ENCODE measurements at places on chromosomes 3 and 15.

GRCh38 chr3:64332459-64333350, 107.4 kb upstream of the PRICKLE2 start:
- DNase-seq, result no peak

DNA sequence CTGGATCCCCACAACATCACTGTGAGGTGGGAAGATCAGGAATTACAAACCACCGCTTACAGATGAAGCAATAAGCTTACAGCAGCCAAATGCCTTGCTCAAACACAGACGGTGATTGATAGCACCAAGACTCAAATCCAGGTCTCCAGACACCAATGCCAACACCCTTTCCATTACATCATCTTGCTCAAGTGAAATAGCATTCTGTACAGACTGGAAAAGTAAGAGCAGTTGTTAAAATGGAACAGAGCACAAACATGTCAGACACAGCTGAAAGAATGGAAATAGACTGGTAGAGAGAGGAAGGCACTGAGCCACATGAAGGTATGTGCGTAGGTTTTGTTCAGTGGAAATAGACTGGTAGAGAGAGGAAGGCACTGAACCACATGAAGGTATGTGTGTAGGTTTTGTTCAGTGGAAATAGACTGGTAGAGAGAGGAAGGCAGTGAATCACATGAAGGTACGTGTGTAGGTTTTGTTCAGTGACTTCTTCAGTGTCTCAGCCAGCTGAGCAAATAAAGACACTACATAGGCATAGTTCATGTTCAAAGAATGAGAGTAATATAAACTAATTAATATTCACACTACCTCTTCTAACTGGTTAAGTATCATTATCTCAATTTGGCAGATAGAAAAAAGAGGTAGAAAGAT, 15.6 kb downstream of the CLDN1 start:
- DNase-seq, result peak; percentile 0

DNA sequence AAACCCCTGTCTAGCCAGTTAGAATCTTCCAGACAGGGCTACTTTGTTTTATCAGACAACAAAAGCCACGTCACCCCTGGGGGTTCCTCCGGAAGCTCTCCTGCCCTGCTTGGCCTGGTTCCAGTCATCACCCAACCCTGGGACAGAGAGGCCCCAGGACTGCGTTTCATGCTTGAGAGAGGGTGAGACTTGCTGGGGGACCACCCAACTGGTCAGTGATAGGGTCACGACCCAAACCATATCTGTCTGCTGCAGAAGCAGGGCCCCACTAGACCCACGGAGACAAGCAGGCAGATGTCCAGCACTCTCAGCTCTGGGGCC, 1.2 kb downstream of the NT5DC2 start:
- DNase-seq, result no peak

- no peak for DNase-seq
Measured at GRCh38 chr3:14620512-14620911, 31.1 kb upstream of the CCDC174 start.

DNA sequence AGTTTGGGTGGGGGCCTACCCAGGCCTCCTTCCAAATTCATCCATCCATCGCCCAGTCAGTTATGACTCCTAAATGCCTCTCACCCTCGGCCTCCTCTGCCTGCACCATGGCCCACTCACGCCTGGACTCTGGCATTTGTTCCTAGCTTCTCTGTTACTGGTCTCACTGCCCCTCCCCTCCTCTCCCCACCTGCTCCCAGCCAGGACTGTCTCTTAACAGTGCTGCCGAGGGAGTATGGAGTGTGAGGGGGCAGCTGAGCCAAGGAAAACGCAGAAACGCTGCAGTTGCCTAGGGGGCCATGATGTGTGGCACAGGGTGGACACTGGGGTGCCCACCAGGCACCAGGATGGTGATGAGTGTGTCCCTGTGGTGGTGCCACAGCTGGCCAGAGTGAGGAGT, 3.1 kb downstream of the RCCD1 start:
- no peak for DNase-seq

DNA sequence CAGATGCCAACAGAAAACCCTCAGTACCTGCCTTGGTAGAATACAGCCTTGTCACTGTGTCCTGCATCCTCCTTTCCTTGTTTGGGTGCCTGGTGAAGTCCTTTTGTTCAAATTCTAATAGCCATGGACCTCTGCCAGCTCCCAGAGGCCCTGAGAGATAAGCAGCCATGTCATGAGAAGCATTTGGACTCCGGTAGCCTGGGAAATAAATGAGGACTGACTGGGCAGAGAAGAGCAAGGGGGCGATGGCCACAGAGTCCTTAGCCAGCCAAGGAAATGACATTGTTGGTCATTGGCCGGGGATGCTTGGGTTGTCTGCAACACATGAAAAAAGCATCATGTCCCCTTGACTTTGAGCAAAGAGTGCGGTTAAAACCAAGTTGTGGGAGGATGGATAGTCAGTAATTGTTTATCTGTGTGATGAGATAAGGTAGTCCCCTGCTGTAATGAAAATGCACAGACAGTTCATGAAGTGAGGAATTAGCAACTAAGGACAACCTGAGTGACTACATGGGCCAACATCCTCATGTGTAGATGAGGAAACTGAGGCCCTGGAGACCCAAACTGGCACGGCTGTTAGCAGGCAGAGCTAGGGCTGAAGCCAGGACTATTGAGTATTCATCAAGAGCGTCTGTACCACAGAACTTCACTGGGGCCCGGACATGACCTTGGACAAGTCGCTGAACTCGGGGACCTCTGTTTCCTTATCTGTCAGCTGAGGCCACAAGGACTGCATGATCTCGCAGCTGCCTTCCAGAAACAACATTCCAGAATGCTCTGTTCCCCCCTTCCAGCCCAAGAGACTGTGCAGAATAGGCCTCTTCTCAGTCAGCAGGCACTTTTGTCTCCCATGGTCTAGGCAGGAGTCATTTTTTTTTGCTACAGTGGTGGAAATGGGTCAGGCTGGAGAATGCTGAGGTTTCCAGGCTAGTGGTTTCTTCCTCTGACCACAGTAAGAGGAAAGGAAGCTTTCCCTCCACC, 90.5 kb upstream of the CTDSPL start:
- DNase-seq, result no peak

DNA sequence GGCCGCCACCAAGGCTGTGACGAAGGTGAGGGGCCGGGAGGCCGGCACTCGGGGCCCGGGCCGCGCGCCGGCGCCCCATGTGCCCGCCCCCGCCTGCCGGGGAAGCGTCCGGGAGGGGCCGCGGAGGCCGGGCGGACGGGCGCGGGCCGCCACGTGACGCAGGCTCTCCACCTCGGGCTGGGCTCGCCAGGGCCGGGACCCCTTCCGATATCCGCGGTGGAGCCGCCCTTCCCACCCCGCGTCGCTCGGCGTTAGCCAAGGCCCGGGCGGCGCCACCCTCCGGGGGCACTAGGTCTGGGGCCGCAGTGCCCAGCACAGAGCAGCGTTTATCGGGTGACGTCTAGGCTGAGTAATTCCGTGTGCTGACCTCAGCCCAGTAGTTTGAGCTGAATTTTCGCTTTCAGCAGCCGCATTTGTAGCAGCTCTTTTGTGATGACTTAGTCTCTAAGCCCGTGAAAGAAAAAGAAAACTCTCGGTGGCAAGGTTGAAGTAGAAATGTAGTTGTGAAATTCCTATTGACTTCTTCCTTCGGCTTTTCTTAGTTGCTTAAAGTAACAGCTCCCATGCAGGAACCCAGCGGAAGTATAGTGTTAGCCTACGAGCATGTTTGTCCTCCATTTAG, 885 bp downstream of the CDV3 start:
- no peak for DNase-seq

DNA sequence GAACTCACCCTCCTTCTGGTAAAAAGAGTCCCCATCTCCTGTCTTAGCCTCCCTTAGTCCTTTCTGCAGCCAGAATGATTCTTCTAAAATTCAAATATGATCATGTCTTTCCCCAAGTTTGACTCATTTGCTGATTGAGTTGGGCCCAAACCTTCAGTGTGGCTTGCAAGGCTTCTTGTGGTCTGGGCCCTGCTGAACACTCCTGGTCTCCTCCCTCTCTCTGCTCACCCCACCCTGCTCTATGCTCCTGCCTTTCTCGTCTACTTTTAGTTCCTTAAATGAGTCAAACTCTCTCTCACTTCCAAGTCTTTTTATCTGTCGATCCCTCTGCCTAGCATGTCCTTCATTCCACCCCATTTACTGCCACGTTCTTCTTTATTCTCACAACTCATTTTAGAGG, 72.6 kb downstream of the CCR1 start:
- DNase-seq, result no peak

DNA sequence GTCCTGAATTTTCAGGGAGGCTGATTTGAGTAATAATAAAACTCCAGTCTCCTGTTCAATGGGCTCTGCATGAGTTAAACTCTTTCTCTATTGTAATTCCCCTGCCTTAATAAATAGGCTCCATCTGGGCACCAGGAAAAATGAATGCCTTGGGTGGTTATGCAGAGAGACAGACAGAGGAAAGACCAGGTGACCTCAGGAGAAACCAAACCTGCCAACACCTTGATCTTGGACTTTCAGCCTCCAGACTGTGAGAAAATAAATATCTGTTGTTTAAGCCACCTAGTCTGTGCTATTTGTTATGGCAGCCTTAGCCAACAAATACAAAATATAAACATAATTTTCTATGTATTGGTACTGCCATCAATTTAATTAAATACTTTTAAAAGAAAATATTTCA, 64.8 kb upstream of the RAP2B start:
- no peak for DNase-seq

GRCh38 chr3:160376681-160377080, 22.3 kb downstream of the IFT80 start:
- DNase-seq, result no peak

GRCh38 chr15:76983590-76984375, 11.1 kb upstream of the PSTPIP1 start:
- DNase-seq, result no peak

DNA sequence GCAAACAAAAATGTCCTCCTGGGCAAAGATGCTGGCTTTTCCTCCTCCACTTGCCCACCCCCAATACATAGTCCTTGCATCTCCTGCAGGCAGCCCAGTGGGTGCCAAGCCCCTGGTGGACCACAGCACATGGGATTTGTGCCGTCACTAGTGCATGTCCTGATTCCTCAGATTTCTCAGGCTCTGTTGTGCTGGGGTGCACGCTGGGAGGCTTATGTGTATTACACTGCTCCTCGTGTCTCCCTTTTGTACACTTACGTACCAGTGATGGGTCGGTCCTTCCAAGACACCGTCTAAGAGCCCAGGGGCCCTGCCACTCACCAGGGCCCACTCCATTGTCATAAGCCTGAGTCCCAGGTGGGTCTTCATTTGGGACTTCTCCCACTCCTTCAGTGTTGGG, 70.1 kb downstream of the PLXNA1 start:
- DNase-seq, result no peak

GRCh38 chr3:77244981-77245380, 205.1 kb downstream of the ROBO2 start:
- no peak for DNase-seq

DNA sequence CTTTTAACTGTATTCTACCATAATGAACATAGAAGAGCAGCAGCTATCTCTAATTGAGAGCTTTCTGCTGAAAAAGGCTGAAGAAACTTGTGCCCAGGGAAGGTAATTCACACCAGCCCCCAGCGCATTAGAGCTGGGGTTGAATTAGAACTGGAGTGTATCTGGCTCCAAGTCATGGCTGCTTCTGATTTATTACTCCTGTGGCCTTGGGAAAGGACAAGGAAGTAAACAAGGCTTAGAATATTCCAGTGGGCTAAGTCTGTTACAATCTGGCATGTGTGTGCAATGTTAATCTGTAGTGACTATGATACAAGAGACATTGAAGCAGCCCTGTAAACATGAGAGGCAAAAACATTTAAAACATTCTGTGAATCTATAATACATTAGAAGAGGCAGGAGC, 18.1 kb downstream of the CPA3 start:
- no peak for DNase-seq

- peak; percentile 4 for DNase-seq
Measured at GRCh38 chr3:196684548-196685407, 27.3 kb downstream of the CEP19 start.

GRCh38 chr3:126990890-126991289, 8.0 kb downstream of the PLXNA1 start:
- no peak for DNase-seq

DNA sequence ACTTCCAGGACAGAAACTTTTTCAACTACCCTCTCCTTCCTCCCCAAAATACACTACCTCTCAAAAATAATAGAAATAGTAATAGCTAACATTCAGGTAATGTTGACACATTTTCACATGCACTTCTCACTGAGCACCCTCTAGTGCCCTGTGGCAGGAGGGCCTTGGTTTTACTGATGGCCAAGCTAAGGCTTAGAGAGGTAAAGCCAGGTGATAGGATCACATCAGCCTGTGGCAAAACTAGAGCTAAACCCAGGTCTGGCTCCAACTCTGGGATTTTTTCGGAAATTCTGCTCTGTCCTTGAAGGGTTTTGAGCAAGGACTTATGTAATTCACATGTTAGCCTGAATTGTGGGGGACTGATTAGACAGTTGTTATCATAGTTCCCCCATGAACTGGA, 922 bp upstream of the TAMM41 start:
- no peak for DNase-seq

DNA sequence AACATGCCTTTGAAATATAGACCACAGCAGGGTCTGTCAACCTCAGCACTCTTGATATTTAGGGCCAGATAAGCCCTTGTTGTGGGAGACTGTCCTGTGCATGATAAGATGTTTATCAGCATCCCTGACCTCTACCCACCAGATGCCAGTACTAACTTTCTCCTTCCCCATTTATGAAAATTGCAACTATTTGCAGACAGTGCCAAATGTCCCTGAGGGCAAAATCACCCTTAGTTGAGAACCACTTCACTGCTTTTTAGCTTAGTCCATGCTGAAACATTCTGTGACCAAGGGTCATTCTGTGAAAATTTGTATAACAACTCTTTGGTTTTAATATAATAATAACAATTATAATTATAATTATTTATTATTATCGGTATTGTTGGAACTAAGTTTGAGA, 1032.4 kb downstream of the MCTP2 start:
- DNase-seq, result no peak

- no peak for DNase-seq
Measured at GRCh38 chr3:43074901-43075689, 30.8 kb downstream of the POMGNT2 start.

DNA sequence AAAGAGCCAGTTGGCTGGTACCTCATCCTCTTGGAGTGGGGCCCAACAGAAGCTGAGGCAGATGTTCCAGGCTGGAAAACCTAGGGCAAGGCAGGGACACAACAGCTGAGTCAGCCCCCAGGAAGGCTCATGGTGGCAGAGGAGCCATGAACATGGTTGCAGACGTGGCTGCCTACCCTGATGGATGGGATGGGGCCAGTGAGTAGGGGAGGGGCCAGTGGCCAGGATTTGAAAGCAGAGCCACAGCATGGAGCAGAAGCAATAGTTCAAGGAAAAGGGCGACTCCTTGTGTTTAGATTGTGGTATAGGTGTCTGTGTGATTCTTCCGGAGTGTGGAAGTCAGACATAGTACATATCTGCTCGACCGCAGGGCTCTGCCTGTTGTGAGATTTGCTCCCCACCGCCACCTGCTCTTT, 24.2 kb downstream of the PXYLP1 start:
- no peak for DNase-seq

DNA sequence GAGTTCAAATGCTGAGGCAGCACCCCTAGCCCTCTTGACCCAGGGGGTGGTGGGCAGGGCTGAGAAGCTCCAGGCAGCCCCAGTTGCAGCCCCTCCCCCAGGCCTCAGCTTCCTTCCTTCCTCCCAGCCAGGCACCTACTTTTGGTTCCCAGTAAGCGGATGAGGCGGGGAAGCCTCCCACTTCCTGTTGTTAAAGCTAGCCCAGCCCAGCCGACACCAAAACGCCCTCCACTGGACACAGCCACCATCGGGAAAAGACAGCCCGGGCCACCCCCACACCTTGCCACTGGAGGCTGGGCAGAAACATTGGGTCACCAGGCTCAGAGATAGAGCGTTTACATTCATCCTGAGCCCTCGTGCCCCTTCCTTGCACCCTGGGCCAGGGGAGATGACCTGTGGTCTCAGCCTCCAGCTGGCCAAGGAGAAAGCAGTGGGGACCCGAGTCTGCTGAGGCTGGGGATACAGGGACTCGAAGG, 3.5 kb downstream of the DUSP7 start:
- DNase-seq, result no peak
